ENCODE measurements at places on chromosomes 6 and 20. TPM values are rescaled to one million over a fixed set of nuclear protein-coding genes. Genes with fewer than 3 reads are reported as not detected.

DNA sequence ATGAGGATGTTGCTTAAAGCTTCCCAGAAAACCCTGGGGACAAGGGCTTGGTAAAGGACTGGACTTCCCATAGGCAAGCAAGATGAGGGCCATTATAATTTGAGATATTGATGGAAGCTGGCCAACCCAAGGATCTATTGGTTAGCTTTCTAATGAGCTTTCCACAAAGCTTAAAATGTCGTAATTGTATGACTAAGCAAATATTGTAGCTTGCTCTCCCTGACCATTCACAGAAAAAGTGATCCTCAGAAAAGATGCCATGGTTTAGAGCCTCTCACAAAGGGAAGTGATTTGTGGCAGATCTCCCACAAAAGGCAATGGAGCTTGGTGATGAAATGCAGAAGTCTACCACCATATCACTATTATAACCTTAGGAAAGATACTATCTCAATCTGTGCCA lies 13.6 kb downstream of the IL17F start:
- DNase-seq: no peak

GRCh38 chr6:112033791-112034615 lies 19.9 kb upstream of the CCN6 start:
- no peak for DNase-seq

Gene BMP2
- total RNA-seq: 4.3 TPM

Gene SLC17A2
- total RNA-seq: not detected

DNA sequence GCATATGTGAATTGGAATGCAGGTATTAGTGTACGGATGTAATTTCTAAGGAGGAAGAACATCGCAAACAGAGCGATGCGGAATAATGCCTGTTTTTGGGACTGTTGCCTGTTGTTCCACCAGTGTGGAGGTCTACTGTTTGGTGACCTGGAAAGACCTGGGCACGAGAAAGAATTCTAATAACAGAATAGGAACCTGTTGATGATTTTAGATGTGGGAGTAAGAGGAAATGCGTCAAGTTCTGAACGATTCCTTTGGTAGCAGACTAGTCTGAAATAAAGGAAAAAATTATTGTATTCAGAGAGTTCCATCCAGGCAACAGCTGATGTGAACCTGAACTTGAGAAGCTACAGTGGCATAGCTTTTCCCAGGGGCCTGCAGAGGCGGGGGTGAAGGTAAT lies 192.1 kb downstream of the DTNBP1 start:
- no peak for DNase-seq

GRCh38 chr6:83303426-83303825 lies 110.3 kb downstream of the RWDD2A start:
- no peak for DNase-seq

All from fibroblast of villous mesenchyme (primary cell).